ENCODE measurements at places on chromosomes 6 and 20.

- no peak for DNase-seq
Measured at GRCh38 chr6:127352524-127352923, 9.1 kb upstream of the ECHDC1 start.

DNA sequence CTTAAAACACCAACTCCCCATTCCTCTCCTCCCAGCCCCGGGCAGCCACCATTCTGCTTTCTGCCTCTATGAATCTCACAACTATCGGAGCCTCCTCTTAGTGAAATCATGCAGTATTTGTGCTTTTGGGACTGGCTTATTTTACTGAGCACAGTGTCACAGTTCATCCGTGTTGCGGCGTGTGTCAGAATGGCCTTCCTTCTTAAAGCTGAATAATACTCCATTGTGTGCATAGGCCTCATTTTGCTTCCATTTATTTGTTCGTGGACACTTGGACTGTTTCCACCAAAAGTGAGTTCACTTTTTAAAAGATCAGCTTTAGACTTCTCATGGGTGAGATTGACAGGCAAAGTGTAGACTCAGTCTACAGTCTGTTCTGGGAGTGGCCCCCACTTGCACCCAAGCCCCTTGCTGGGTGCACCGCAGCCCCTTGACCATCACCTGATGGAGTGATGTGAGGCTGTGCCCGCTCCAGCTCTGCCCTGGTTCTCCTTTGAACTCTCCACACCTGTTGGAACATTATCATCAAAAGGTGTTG is 12.6 kb downstream of the DUSP22 start:
- no peak for DNase-seq

GRCh38 chr6:144264270-144265060 is 20.7 kb upstream of the UTRN start:
- peak; percentile 98 for DNase-seq

DNA sequence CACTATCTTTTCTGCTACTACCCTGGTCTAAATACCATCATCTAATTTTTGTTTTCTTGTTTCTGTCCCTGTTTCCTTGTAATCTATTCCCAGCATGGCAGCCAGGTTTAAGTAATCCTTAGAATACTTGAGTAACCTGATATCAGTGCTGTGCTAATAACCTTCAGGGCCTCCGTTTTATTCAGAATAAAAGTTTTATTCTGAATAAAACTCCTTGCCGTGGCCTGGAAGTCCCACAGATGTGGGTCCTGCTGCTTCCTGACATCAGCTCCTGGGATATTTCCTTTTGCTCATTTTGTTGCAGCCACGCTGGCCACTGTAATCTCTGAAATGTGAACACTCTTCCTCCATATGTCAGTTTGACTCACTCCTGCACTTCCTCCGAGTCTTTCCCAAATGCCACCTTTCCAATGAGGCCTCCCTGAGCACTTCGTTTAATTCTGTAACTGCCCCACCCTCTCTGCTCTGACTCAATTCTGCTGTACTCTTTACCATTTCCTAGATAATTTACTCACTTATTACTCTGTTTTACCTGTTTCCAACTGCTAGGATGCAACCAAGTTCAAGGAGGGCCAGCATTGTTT is 114.0 kb upstream of the FOXA2 start:
- DNase-seq: no peak

- DNase-seq: no peak
Measured at GRCh38 chr6:90049295-90049694, 155.0 kb downstream of the GJA10 start.

- DNase-seq: peak; percentile 40
Measured at GRCh38 chr6:159609652-159610178, 83.3 kb downstream of the SOD2 start.

GRCh38 chr6:80640176-80640575 is 533.7 kb downstream of the BCKDHB start:
- DNase-seq: no peak

DNA sequence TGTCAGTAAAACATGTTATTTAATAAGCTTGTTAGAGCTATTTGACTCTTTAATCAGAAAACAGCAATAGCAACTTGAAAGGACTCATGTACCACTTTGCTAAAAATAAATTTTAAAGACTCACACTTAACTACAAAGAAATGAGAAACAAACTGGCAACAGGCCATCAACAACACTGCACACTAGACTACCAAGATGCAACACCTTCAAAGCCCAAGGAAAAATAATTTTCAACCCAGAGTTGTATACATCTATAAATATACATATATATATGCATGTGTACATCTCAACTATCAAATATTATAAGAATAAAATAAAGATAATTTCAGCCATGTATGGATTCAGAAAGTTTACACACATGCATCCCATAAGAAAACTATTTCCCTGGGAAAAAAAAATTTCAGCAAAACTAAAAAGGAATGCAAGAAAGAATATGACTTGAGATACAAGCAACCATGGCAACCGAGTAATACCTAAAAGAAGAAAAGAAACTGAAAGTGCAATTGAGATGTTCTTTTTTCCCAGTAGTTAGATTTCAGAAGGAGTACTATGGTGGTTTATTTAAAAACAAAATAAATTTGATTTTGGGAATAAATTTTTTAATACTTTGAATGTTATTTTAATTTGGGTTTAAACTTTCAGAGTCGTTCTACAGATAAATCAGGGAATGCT is 303.8 kb downstream of the UBE3D start:
- peak; percentile 25 for DNase-seq

- DNase-seq: no peak
Measured at GRCh38 chr6:996271-996852, 303.4 kb upstream of the EXOC2 start.

- DNase-seq: peak; percentile 12
Measured at GRCh38 chr6:30399390-30400058, 54.6 kb downstream of the RPP21 start.

DNA sequence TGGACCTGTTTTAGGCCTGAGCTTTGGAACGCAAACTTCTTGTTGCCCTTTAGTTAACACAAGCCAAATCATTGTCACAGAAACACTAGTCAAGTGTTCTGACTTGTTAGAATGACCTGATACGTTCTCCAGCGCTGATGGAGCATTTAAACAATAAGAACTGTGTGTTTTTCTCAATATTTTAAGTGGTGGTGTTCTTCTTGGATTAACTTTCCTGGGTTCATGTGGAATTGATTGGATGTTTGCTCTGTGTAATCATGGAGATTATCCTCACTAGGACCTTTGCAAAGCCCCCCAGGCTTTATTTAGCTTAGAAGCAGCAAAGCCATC is 1.6 kb downstream of the LRRC1 start:
- DNase-seq: no peak

DNA sequence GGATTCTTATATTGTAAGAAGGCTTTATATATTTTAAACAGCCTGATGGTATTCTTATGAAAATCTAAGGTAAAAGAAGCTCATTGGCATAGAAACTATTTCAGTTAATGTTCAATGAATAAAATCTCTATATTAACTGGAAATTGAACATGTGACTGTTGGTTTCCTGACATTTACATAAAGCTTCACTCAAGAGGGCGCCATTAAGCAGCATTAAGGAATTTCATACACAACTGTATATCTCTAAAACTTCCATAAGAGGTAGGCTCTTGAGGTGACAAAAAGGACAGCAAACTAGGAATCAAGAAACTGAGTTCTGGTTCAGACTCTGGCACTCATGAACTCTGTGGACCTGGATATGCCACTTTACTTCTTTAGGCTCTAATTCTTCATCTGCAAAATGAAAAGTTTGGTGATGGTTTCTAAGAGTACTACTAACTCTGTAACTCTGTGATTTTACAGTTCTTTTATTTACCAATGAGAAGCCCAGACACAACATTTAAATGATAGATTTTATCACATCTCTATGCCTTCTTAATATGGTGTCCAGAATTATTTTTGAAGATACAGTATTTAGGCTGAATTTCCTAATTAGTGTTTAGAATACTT is 147.5 kb downstream of the FLRT3 start:
- peak; percentile 68 for DNase-seq

GRCh38 chr6:28280595-28281287 is 631 bp upstream of the PGBD1 start:
- no peak for DNase-seq

GRCh38 chr6:156279261-156279969 is 497.8 kb upstream of the ARID1B start:
- DNase-seq: peak; percentile 1

DNA sequence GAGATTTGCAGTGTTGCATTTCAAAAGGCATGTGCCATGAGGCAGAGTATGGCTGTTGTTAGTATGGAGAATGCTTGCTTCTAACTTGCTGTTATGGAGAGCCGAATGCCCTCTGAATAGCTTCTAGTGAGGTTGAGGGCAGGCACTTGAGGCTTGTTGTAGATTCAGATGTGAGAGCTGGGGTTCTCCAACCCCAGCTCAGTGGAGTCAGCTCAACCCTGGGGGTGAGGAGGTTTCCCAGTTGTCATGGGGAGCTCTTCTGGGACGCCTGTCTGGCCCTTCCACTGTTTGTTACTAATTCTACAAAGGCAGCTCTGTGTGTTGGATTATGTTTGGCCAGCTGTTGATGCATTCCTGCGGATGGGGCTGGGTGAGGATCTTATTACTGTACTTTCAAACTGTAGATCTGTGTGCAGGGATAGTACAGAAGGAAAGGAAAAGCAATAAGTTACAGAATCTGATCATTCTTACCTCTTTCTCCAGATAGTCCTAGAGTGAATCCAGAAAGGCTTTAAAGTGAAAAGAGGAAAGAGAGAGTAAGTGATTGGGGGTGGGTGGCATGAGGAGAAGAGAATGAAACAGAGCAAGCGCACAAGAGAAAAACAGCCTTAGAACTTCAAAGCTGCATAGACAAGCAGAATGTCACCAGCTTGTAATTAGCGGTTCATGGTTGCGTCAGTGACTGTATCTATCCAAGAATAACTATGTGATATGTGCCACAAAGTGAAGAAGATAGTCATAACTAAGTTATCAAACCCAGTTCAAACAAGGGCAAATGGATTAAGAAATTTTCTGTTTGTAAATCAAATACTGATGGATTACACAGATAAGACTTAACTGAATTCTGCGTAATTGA is 148.7 kb downstream of the PRL start:
- DNase-seq: peak; percentile 85

GRCh38 chr20:31833130-31833930 is 12.1 kb downstream of the FOXS1 start:
- DNase-seq: peak; percentile 50

- no peak for DNase-seq
Measured at GRCh38 chr6:15804164-15805154, 141.6 kb upstream of the DTNBP1 start.

GRCh38 chr20:37449276-37449675 is 71.8 kb upstream of the NNAT start:
- no peak for DNase-seq

GRCh38 chr20:46683939-46684750 is 5.1 kb downstream of the TP53RK start:
- DNase-seq: peak; percentile 91

Measured in EH (cell line).